Suppressor macrophage treated with lipopolysaccharide for 1 hour (primary cell): ENCODE measurements at places on chromosomes 1 and 21.

GRCh38 chr1:30881319-30882181 lies 27.0 kb downstream of the SDC3 start:
- no peak for DNase-seq

DNA sequence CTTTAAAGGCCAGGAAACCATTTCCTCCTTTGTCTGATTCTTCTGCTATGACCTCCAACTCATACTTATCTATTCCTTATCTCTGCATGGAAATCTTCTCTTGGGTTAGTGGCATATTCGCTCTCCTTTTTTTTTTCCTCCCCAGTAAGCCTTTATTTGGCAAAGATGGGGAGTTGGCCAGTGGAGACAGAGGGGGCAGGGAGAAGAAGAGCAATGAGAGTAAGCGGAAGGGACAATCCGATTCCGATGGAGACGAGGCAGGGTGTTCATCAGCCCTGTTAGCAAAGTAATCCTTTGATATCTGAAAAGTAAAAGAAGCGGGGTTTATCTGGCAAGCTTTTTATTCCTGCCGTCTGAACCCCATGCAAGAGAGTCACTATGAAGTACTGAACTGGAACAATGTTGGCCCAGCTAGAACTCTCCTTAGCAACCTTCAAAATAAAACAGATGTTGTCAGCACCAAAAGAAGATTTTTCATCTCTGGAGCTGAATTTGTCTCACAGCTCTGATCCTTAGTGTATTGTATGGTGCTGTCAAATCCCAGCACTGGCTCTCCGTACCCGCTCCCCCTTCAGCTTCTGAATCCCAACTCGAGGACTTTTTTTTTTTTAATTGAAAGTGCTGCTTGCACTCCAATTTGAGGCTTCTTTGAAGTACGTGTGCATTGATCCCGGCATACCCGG lies 40.9 kb downstream of the PTGFRN start:
- no peak for DNase-seq

GRCh38 chr1:113370868-113371267 lies 19.4 kb upstream of the MAGI3 start:
- no peak for DNase-seq

DNA sequence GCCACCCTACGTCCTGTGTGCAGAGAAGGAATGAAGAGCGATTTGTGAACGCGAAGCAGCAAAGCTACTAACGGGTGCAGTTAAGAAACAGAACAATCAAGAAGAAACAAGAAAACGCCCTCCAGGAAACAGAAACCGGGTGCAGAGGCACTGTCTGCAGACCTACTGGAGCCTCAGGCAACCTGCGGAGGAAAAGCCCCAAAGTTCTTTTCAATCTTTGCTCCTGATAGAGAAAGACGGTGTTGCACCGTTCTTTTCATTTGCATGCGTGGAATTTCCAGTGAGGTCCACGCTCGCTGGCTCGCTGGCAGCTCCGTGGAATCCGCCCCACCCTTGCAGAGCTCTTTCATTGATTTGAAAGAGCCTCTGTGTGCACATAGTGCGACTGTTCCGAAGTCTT lies 37.0 kb upstream of the PDE9A start:
- peak; percentile 4 for DNase-seq

DNA sequence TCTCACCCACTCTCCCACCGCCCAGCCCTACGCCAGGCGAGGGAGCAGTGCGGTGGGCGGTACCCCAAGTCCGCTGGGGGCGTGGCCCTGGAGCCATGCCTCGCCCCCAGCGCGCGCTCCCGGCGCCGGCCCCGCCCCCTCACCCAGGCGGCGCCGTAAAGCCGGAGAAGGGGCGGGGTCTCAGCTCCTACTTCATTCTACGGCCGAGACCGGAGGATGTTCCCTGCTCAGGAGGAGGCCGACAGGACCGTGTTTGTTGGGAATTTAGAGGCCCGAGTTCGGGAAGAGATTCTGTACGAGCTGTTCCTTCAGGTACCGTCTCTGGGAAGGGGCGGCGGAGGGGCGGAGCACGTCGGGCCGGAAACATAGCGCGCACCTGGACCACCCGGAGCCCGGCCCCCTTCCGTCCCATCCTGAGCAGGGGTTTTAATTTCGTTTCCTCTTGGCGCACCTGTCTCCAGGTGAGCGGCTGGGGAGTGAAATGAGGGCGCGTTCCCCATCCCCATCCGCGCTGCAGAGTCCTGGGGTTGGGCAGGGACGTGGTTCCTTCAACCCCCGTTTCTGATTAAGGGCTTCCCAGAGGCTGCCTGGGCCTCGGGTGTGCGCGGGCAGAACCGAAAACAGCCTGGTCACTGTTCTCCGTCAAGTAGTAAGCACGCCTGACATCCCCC lies at the start of gene RBM11:
Gene RBM11, plus strand, starts transcription at position 187 of the 671 bp plus-strand sequence. Its CDS starts 30 bp downstream, at position 217.
- DNase-seq = peak; percentile 96

DNA sequence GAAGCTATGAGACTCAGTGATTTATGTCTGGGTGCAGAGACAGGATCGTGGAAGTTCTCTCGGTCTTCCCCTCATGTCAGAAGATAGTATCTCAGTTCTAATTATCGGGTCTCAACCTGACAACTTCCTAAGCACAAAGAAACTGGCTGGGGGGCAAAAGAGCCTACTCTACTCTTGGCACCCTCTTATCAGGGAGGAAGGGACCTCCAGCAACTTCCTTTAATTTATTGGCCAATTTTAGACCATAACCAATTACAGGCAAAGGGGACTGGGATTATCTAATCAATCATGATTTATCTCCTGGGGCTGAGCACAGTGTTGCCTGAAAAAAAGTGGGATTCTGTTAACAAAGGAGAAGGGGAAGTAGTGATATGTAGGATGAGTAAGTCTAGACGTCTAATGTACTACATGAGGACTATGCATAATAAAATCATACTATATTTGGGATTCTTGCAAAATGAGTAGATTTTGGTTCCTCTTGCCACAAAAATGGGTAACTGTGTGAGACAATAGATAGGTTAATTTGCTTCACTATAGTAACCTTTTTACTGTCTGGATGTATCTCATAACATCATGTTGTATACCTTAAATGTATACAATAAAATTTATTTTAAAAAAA lies 98.8 kb downstream of the ZFYVE9 start:
- DNase-seq = peak; percentile 73

DNA sequence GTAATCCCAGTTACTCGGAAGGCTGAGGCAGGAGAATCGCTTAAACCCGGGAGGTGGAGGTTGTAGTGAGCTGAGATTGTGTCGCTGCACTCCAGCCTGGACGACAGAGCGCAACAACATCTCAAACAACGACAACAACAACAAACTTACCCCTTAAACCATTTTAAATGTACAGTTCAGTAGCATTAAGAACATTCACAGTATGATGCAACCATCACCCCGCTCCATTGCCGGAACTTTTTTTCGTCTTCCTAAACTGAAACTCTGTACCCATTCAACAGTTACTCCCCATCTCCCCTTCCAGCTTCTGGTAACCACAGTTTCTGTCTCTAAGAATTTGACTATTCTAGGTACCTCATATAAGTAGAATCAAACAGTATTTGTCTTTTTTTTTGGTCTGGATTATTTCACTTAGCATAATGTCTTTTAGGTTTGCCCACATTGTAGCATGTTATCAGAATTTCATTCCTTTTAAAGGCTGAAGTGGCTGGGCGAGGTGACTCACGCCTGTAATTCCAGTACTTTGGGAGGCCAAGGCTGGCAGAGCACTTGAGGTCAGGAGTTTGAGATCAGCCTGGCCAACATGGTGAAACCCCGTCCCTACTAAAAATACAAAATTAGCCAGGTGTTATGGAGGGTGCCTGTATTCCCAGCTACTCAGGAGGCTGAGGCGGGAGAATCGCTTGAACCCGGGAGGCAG lies 19.6 kb downstream of the CA6 start:
- DNase-seq = no peak

DNA sequence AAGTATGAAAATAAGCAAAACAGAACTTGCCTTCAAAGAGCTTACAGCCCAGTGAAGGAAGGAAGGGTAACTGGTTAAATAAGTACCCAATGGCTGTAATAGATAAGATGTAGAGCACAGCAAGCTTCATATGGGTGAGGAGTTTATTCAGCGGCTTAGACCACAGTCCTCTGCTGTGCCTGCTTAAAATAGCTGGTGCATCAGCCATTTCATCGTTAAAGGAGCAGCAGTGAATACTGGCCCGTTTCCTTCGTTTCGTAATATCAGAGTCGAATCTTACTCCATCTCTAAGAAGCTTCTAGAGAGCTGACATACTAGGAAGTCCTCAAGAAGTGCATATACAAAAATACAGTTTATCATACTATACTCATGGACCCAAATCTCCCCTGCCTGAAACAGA lies 286.5 kb downstream of the NFIA start:
- DNase-seq = no peak

DNA sequence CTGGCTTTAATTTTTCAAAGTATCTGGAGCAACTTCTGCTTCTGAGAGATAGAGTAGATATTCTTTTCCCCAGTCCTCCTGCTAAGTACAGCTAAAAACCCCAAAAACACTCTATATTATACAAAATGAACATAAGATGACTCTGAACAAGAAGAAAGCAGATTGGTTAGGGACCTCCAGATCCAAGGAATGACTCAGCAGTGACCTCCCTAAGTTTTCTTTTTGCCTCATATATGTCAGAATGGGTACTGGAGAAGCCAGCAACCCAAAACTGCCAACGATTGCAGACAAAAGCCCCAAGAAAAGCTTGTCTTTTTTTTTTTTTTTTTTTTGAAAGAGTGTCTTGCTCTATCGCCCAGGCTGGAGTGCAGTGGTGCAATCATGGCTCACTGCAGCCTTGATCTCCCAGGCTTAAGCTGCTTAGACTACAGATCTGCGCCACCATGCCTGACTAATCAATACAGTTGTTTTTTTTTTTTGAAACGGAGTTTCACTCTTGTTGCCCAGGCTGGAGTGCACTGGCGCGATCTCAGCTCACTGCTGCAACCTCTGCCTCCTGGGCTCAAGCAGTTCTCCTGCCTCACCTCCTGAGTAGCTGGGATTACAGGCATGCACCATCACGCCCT lies 22.7 kb downstream of the NDUFS5 start:
- no peak for DNase-seq

DNA sequence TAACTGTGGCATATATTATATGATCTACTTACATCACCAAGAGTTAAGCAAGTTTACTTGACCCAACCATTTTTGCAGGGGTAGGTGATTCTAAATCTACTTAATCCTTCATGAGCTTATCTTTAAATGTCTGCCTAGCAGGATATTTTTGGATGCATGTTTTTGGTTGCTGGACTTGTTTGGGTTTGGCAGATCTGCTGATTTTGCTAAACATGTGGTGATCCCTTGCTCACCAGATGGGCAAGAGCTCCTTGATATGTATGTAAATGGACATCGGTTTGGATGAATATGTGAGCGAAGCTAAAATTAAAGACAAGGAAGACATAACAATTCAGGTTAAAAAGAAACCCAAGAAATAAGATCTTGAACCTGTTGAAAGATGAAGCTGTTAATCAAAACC lies 36.7 kb downstream of the FMN2 start:
- no peak for DNase-seq

- no peak for DNase-seq
Observed at GRCh38 chr1:160885042-160885441, at the start of gene ITLN1. ITLN1 (minus strand) TSS chr1:160885180; CDS start chr1:160884877, 303 bp downstream.

DNA sequence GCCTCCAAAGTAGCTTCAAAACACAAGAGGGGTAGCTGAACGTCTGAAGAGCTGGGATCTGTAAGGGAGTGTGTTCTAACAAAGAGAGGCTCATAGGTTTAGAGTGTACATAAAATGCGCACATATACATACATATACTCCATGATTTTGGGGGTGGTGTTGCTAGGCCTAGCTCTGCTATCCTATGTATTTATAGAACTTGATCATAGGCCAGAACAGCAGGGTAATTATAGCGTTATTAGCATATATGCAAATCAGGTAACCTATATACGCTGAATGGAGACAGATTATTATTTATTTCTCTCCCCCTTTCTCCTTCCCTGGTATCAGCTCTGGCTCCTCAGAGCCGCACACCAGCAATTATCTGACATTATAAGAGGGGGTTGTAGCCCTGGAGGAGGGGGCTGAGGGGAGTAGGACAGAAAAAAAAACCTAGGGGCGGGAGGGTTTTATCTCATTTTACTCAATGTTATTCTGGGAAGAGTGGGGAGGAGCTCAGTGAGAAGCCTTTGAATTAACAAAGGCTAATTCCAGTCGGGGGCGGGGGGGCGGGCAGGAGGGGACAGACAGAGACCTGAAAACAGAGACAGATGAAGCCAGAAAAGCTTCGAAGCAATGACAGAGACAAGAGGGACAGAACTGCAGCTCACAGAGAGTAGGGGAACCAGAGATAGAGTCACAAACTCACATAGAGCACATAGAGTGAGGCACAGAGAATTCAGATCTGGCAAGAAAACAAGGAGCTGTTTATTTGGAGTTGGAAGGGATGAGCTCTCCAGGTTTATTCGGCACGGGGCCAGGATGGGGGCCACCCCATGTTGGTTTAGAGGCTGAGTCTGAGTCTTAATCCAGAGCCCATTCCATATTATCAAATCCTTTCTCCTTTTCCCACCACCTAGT lies 63.0 kb downstream of the RHBG start:
- no peak for DNase-seq

DNA sequence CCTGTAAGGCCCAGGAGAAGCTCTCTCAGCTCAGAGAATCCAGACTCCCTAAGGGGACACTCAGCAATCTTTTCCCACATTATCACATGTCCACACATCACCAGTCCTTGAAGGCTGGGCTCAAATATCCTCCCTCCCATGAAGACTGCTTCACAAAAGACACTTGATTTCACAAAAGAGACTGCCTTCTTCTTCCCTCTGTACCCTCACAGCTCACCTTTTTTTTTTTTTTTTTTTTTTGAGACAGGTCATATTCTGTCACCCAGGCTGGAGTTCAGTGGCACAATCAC lies 1.5 kb downstream of the CD58 start:
- DNase-seq = peak; percentile 45

DNA sequence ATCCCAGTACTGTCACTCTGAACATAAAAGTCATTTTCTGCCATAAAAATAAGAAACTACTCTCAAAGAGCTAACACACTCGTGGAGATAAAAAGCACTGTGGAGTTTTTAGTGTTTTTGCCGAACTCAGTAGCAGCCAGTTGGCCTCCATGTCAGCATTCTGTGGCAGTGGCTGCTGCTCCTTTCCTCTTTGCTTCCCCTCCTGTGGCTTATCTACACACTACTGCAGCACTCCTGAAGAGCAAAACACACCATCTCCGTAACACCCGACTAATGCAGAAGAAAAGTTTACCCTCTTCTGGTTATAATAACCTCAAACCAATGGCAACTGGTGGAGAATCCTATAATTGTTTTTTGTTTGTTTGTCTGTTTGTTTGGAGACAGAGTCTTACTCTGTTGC lies 44.9 kb downstream of the RAB3GAP2 start:
- no peak for DNase-seq

GRCh38 chr1:88503646-88504045 lies 180.4 kb upstream of the PKN2 start:
- DNase-seq = no peak

GRCh38 chr21:29230551-29231261 lies 68.0 kb upstream of the BACH1 start:
- no peak for DNase-seq

GRCh38 chr1:13554798-13555197 lies 28.8 kb upstream of the PDPN start:
- no peak for DNase-seq

- DNase-seq = no peak
Observed at GRCh38 chr1:64721135-64721534, 23.7 kb upstream of the RAVER2 start.
